ENCODE measurements at places on chromosomes 2 and 18. TPM values are rescaled to one million over a fixed set of nuclear protein-coding genes. Genes with fewer than 3 reads are reported as not detected.

MYL12A gene
- total RNA-seq: 643 TPM

DOK6 gene
- 0.17 TPM for total RNA-seq

MOGAT1 gene
- not detected for total RNA-seq

DYNC2LI1 gene
- 17.8 TPM for total RNA-seq

DLGAP1 gene
- total RNA-seq: 0.34 TPM

UGT1A8 gene
- total RNA-seq: not detected

TUBA3E gene
- total RNA-seq: not detected

HOXD10 gene
- not detected for total RNA-seq

OST4 gene
- 475 TPM for total RNA-seq

KRTCAP3 gene
- not detected for total RNA-seq

ESPNL gene
- total RNA-seq: 5.2 TPM

ITPRIPL1 gene
- 3.7 TPM for total RNA-seq

LCT gene
- not detected for total RNA-seq

BUB1 gene
- 59.0 TPM for total RNA-seq

LINC00305 gene
- total RNA-seq: not detected

CRIM1 gene
- total RNA-seq: 105 TPM

CTAGE1 gene
- not detected for total RNA-seq

CHST9 gene
- total RNA-seq: not detected

IL37 gene
- total RNA-seq: not detected

RAPGEF4 gene
- 1.8 TPM for total RNA-seq

NXPH2 gene
- total RNA-seq: not detected

HS6ST1 gene
- total RNA-seq: 47.3 TPM

C2orf78 gene
- not detected for total RNA-seq

MAL gene
- total RNA-seq: not detected

ACTG2 gene
- total RNA-seq: 16.5 TPM

LBH gene
- 6.7 TPM for total RNA-seq

RNF125 gene
- total RNA-seq: 0.30 TPM

SPP2 gene
- not detected for total RNA-seq

FKBP7 gene
- 42.5 TPM for total RNA-seq

GULP1 gene
- 27.9 TPM for total RNA-seq

TET3 gene
- 1.6 TPM for total RNA-seq

TRIM43 gene
- not detected for total RNA-seq

MBD5 gene
- total RNA-seq: 7.0 TPM

CKAP2L gene
- total RNA-seq: 19.8 TPM

GPR75 gene
- 0.67 TPM for total RNA-seq

RTTN gene
- total RNA-seq: 10.6 TPM

ARHGEF4 gene
- 1.6 TPM for total RNA-seq

GATA6 gene
- total RNA-seq: 9.8 TPM

MALL gene
- total RNA-seq: 6.7 TPM

Measured in bronchus fibroblast of lung (primary cell).